ENCODE measurements at places on chromosomes 2 and 18. TPM values are rescaled to one million over a fixed set of nuclear protein-coding genes. Genes with fewer than 3 reads are reported as not detected.

GRCh38 chr2:223368481-223368880 is 233.7 kb downstream of the SCG2 start:
- H3K36me3 ChIP-seq, result no peaks in the 10 kb centered on the region
- no peak overlapping the region for H3K27ac ChIP-seq
- no peaks in the 10 kb centered on the region for H3K4me1 ChIP-seq
- no peak overlapping the region for H3K4me3 ChIP-seq
- DNase-seq, result no peak

The TDRD15 gene
- total RNA-seq, result not detected

The SCG2 gene
- not detected for total RNA-seq

DNA sequence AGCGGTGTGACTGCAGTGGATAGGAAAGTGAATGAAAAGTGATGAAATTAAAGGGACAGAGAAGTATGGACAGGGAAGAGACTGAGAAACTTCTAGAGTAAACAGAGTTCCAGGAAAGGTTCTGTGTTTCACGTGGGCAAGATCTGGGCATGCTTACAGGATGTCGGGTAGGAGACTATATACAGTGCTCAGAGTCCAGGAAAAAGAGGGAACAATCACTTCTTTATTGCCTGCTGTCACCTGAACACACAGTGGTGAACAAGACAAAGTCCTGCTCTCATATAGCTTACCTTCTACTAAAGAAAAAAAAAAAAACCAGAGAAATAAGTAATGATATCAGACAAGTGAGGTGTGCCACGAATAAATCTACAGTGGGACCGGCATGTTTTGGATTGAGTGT is 2.4 kb downstream of the LRPPRC start:
- no peak overlapping the region for H3K27ac ChIP-seq
- H3K27me3 ChIP-seq, result no peaks in the 10 kb centered on the region
- H3K4me3 ChIP-seq, result no peak overlapping the region
- DNase-seq, result no peak
- H3K36me3 ChIP-seq, result peaks cover 14% of the 10 kb centered on the region
- H3K4me1 ChIP-seq, result peaks cover 26% of the 10 kb centered on the region

- H3K4me3 ChIP-seq, result no peak overlapping the region
- no peaks in the 10 kb centered on the region for H3K4me1 ChIP-seq
- no peak overlapping the region for H3K27ac ChIP-seq
- H3K27me3 ChIP-seq, result no peaks in the 10 kb centered on the region
- no peaks in the 10 kb centered on the region for H3K36me3 ChIP-seq
Measured at GRCh38 chr18:26792661-26793060, 72.8 kb downstream of the AQP4 start.

DNA sequence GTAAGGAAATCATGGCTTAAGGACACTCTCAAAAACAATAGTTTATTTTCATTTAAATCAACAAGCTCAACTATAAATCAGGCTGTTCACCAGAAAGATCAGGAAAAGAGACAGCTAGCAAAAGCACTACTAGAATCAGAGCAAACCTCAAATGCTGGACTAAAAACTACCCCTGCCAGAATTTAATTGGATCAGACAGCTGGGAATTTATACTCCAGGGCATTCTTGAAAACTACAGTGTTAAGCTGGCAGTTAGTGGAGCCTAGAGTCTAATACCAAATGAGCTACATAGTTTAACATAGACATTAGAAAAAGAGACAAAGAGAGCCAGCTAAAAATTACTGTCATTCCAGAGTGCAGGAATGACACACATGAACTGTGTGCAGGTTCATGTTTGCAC is 1016.4 kb upstream of the CRIM1 start:
- H3K4me3 ChIP-seq, result no peak overlapping the region
- no peaks in the 10 kb centered on the region for H3K27me3 ChIP-seq
- no peak overlapping the region for H3K27ac ChIP-seq
- H3K4me1 ChIP-seq, result no peaks in the 10 kb centered on the region

The TTN gene
- 0.83 TPM for total RNA-seq

- H3K4me3 ChIP-seq, result no peak overlapping the region
- no peak overlapping the region for H3K27ac ChIP-seq
- no peak for DNase-seq
- no peaks in the 10 kb centered on the region for H3K4me1 ChIP-seq
- H3K27me3 ChIP-seq, result no peaks in the 10 kb centered on the region
Measured at GRCh38 chr2:66702301-66702700, 267.4 kb downstream of the MEIS1 start.

DNA sequence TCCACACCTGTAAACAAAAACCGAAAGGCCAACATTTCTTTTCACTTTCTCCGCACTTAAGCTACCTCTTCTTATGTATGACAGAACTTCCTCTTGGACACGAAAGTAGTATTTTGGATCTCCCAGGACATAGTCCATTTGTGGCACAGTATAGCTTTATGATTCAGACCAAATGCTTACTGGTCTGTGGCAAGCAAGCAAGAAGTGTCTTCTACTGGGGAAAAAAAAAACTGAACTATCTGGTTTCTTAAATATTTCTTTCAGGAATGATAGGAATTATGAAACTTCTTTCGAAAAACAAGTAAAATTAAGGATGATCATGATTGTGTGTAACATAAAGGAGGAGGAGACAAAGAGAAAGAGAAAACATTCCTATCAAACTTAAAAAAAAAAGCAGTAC is 33.6 kb downstream of the SRBD1 start:
- H3K27me3 ChIP-seq, result no peaks in the 10 kb centered on the region
- H3K27ac ChIP-seq, result no peak overlapping the region
- H3K4me1 ChIP-seq, result no peaks in the 10 kb centered on the region
- no peaks in the 10 kb centered on the region for H3K36me3 ChIP-seq

DNA sequence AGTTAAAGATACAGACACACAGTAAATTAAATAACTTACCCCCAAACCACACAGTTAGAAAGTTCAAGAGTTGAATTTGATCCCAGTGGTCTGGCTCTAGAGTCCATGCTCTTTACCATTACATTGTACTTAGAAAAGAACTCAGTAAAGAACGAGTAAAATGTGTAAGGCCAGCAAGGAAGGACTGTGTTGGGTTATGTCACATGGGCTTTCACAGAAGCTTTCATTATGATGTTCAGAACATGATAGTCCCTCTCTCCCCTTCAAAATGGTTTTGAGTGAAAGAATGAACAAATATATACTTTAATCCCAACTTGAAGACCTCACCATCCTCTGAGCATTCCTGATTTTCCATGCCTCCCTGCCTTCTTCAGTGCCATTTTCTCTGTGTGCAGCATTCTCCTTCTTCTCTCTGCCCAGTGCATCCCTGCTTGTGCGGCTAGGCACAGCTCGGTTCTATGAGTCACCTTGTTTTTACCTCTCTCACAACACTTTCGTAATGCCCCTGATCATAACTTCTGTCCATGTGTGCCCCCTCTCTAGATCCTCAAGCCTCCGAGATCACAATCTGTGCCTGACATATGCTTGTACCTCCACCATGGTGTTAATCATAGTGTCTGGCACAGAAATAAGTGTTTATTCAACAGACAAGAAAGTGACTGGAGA is 22.0 kb downstream of the RASGRP3 start:
- H3K27me3 ChIP-seq, result no peaks in the 10 kb centered on the region
- H3K4me3 ChIP-seq, result no peak overlapping the region
- no peak overlapping the region for H3K27ac ChIP-seq
